Epithelial cell of umbilical artery (primary cell): ENCODE measurements at places on chromosomes 13 and 19. TPM values are rescaled to one million over a fixed set of nuclear protein-coding genes. Genes with fewer than 3 reads are reported as not detected.

Gene ZNF90
- 0.65 and 1.2 TPM in 2 replicates for total RNA-seq

Gene C13orf42
- total RNA-seq = not detected in 2 replicates

Gene DNAAF3
- total RNA-seq = 0.32 and 0.76 TPM in 2 replicates

Gene ACP5
- not detected in 2 replicates for total RNA-seq

Gene PINLYP
- total RNA-seq = 0.15 and 0.97 TPM in 2 replicates
